ENCODE measurements at places on chromosomes 7 and 10.
A peak's percentile ranks its signal among the peaks of the same experiment; 100 is the strongest.

GRCh38 chr7:76330261-76330660, 27.8 kb downstream of the HSPB1 start:
- DNase-seq: no peak

DNA sequence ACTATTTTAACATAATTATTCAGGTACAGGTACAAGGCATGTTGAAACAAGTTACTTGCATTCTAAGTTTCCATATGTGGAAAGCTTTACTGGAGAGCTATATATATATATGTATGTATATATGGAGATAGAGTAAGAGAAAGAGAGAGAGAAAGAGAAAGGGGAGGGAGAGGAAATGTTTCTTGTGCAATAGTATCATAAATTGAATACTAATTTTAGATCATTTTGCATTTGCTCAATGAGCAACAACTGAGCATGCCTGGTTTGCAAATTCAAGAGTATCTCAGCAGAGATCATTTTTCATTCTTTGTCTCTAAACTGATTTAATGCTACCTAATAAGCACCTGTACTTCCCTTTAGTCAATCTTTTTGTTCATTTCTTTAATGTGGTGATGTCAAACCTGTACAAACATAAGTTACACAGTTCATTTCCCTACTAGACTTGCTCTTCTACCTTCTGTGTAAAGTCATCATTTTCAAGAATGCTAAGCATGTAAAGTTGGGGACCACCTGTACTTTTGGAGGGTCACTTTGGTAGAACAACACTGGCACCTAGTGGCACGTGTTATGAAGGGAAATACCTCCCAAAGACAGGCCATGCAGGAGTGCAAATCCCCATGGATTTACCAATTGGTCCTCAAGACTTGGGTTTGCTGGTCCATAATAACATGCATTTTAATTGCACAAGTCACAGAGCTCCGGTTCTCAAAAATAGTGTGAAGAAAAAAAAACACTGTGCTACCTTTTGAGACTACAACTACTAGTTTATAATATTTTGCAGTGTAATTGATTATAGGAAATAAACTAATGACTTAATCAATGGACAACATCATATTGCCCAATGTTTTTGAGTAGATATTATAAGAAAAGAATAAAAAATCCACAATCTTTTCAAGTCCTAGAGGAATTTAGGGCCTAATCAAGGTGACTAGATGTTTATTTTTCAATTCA, 431.2 kb upstream of the IGFBP3 start:
- DNase-seq: peak; percentile 14

DNA sequence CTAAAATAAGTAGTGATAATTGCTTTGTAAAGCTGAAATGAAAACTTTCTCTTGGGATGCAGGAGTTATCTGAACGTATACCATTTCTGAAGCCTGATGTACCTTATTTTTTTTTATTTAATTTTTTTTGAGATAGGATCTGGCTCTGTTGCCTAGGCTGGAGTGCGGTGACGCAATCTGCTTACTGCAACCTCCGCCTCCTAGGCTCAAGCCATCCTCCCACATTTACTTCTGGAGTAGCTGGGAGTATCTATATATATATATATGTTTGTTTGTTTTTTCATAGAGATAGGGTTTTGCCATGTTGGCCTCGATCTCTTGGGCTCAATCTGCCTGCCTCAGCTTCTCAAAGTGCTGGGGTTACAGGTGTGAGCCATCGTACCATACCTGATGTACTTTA, 2.4 kb downstream of the PMPCB start:
- DNase-seq: no peak

GRCh38 chr7:114647518-114647917, 232.9 kb downstream of the FOXP2 start:
- DNase-seq: no peak

DNA sequence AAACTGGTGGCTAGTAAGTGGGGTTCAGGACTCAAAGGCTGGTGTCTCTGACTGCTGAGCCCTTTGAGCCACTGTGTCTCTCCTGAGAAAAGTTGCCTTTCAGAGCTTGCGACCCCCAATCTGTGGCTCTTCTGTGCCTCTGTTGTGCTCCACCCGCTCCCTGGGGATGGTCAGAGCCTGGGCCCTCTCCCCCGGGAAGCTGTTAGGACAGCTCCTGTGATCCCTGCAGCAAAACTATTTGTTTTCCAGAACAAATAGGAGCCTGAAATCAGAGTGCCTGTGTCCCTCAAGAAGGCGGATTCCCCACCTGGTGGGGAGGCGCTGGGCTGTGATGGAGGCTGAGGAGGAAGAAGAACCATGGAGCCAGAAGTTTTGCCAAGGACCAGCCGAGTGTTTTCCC, 56.4 kb upstream of the MXI1 start:
- no peak for DNase-seq

DNA sequence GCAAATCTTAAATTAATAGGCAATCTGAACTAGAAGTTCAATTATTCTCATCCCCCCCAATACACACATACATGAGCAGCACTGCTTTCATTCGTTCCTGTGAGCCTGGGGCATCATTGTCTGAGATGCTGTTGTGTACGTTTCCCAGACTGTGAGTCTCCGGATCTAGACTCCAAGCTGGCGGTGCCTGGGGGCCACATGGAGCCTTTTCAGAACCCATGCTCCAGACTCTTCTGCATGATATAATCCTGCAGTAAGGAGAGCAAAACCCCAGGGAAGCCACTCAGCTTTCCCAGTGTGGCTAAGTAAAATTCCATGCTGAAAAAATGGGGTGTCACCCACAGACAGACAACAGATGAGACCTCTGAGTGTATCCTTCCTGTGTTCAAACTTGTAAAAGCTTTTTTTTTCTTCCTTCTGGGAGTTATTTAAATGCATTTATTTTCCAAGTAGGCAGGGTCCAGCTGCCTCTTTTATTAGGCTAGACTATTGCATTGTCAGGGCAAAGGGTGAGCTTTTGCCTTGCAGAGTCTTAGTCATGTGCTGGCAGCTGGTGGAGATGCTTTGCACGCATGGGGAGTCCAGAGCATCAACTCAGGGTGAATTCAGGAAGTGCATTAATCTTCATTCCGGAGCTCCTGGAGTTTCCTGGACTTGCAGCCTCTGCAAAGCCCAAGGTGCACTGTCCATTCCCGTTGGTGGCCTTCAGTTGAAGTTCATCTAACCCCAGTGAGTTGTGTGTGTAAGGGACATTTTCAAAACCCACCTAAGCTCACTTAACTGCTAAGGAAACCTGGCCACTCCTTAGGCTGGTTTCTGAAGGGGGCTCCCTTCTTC, 185.7 kb upstream of the ADO start:
- no peak for DNase-seq

GRCh38 chr10:29688230-29688661, 53.5 kb upstream of the SVIL start:
- peak; percentile 42 for DNase-seq

- no peak for DNase-seq
Observed at GRCh38 chr10:92689663-92690210, at the start of gene HHEX. HHEX (plus strand) TSS chr10:92689955; CDS start chr10:92689987, 32 bp downstream.

DNA sequence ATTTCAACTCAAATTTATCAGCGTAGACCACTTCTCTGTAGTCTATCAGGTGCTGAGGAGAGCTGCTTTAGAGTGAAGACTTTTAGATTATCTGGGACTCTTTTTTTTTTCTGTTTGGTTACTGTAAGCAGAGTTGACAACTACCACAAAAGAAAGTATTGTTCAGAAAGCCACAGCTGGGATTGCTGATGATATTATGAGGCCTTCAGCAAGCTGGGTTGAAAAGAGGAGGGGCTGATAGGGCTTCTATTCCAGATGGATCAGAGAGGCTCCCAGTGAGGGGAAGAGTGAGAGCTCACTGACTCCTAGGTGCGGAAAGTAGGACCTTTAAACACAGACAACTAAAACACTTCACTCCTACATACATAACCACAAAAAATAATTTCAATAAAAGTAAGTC, 188.5 kb upstream of the FERD3L start:
- no peak for DNase-seq

DNA sequence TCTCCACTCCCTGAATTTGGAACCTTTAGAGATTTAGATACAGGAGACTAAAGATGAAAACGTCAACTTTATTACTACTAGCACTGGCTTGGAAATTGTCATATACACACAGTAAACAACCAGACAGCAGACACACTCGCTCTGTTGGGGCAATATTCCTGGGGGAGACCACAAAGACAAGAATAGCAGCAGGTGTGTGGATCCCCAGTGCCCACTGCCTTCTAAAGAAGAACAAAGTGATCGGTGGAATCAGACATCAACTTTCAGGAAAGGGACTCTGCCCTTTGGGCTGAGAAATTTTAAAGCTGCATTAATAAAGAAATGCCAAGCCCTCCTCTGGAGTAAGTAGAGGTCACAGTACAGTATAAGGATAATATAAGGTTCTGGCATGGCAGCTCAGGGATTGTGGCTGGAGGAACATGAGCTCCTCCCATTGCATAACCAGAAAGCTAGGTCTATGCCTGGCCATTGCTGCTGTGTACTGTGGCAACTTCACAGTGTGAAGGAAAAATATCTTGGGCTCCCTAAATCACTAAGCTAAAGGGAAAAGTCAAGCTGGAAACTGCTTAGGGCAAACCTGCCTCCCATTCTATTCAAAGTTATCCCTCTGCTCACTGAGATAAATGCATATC, 57.1 kb upstream of the ANKRD1 start:
- no peak for DNase-seq

DNA sequence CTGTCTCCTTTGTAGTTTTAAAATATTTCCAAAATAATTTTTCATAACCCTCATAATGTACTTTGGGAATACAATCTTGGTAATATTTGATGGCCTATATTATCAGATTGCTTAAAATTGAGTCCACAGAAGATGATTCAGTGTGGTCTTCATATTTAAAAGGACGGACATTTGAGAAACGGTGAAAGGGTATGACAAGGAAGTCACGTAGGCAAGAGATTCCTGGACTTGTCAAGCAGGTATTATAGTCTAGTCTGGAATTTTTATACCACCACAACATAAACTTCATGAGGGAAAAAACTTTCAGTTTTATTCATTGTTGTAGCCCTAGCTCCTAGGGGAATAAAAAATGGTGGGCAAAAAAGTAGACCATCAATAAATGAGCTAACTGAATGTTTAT, 82.3 kb downstream of the KMT2E start:
- DNase-seq: no peak

GRCh38 chr7:136400877-136401276, 423.7 kb upstream of the MTPN start:
- no peak for DNase-seq
